Activated effector memory CD4-positive, alpha-beta T cell treated with Interleukin-2 at 50 U/mL for 16 hours (primary cell): ENCODE measurements at places on chromosomes 2 and 18.

- no peak for DNase-seq
Measured at GRCh38 chr2:190318514-190318913, 1.1 kb downstream of the HIBCH start.

DNA sequence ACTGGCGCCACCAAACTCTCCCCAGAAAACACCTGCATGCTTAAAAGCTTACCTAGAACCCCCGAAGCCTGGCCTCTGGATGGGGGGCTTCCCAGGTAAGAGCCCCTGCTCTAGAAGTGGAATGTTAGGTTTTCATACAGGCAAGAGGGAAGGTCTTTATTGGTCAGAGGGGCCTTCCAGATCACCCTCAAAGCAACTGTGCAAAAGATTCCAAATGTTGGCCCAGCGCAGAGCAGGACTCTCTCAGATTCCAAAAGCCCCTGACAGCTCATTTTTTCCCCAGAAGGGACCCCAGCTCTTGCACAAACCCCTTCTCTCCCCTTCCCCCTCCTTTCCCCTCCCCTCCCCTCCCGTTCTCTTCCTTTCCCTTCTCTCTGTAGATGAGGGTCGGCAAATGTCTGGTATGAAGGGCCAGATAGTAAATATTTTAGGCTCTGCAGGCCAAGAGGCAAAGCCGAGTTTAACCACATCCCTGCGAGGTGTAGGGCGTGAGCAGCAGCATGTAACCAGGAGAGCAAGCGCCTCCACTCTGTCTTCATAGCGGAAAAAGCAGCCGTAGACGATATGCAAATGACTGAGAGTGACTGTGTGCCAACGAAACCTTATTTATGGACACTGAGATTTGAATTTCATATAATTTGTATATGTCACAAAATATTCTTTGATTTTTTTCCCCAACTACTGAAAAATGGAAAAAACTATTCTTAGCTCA lies 116.9 kb downstream of the SMAD7 start:
- peak; percentile 52 for DNase-seq

- DNase-seq = no peak
Measured at GRCh38 chr2:101297383-101297782, 11.1 kb downstream of the RNF149 start.

DNA sequence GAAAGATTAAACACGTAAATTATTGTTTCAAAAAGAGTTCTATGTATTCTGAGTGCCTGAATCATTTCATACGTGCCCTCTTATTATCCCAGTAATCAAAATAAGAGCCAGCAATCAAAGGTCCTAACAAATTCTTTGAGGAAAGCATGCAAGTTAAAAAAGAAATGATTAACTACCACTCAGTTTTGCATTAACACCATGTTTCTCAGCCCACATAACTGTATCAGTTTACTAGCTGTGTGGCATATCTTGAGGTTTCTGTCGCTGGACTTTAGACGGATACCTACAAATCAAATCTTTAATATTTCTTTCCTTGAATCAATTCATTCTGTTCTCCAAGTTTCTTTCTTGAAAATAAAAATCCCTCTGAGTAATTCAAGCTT lies 668.9 kb upstream of the CHAC2 start:
- DNase-seq = no peak

- no peak for DNase-seq
Measured at GRCh38 chr2:45237850-45238542, 228.7 kb upstream of the SIX2 start.

DNA sequence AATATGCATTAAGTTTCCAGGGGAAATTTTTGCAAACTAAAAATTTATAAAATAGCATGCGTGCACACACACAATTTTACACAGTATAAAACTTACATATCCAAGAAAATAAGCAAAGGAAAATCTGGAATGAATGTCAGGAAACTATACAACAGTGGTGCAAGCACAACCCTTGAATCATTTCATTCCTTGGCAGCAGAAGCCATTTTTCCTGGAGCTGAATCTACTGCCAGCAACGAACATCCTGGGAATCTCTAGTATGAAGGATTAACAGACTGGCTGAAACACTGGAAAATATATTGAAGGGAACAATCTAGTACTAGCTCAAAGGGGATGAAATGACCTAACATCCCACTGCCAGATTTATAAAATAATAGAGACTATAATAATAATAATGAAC lies 235.3 kb downstream of the DYM start:
- no peak for DNase-seq

DNA sequence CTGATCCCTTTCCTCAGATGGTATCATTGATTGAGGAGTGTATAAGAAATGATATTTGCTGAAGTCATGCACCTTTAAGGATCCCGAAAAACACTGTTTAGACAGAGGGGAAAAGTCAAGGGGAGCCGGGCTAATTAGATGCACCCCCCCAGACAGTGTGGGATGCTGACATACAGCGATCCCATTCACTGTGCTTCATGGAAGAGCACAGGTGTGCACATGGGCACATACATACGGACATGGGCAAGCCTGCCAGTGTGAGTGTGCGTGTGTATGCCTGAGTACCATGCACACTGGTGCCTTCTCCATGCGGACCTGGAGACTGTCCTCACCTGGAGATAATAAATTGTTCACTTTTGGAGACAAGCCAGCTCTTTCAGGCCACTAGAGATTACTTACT lies 22.6 kb downstream of the MEIS1 start:
- DNase-seq = no peak

GRCh38 chr2:38245114-38245641 lies 131.9 kb downstream of the ATL2 start:
- no peak for DNase-seq

DNA sequence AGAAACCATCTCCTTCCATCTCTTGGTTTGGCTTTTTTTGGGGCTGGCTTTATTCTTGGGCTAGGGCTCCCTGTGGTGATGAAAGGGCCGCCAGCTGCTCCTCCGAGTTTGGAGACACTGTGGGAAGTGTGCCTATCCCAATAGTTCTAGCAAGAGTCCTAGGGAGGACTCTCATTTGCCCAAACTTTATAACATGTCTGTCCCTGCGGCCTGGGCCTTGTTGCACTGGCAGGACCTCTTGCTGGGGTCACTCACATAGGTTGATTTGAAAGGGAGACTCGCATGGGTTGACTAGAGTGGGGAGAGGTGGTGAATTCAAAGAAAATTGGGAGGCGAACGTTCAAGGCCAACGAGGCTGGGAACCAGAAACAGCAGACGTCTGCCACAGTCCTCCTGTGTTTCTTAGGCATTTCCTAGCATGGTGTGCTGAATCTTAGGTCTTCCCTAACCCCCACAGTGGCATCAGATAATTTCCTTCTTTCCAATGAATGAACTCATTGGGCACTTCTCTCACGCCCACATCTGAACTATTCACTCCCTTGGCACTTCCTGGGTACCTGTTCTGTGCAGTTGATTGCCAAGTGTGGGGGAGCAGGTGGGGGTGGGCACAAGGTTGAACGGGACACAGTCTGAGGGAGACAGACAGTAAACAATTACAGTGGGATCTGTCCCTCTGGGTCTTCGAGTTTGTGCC lies 26.8 kb downstream of the NIFK start:
- DNase-seq = no peak

GRCh38 chr2:237282568-237283128 lies 131.3 kb downstream of the COL6A3 start:
- no peak for DNase-seq

- DNase-seq = no peak
Measured at GRCh38 chr2:104472076-104472475, 381.8 kb upstream of the POU3F3 start.

GRCh38 chr18:58541789-58542425 lies 87.0 kb downstream of the ALPK2 start:
- peak; percentile 32 for DNase-seq

GRCh38 chr2:218229239-218229638 lies 12.2 kb downstream of the ARPC2 start:
- DNase-seq = no peak

DNA sequence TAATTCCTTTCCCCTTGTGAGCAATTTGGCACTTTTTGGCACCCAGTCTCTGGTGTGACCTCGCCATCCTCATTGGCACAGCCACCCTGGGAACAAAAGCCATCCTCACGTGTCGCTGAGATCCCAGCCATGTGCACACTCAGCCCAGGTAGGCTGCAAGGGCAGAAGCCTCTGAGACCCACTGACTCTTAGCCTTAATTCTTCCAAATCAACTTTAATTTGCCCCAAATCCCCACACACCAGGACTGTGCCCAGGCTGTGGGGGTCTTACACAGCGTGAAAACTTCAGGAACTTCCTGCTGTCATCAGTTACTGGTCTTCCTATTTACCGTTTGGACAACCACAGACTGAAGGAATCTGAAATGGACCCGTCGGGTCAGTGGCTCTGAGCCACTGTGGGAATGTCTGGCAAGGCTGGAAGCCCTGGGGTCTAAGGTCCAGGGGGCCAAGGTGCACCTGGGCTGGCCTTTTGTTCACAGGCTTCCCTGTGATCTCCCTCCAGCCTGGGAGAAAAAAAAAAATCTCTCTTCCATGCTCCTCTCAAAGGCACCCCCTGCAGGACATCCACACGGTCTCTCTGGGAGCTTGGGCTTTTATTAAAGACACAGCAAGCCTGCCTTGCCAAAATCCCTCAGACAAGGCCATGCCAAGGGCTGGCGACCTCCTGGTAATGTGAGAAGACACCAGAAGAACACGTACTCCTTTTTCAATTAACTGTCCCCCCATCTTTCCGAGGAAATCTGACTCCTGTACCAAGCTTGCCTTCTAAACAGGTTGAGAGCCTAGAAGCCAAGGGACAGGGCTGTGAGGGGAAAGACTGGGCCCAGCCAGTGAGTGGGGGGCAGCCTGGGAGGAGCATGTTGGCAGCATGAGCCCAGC lies 42.1 kb upstream of the LAPTM4A start:
- no peak for DNase-seq

GRCh38 chr2:62785216-62785615 lies 79.7 kb downstream of the EHBP1 start:
- no peak for DNase-seq

GRCh38 chr2:84919885-84920580 lies 14.6 kb downstream of the TMSB10 start:
- DNase-seq = no peak

GRCh38 chr18:77103187-77103850 lies 29.3 kb downstream of the MBP start:
- no peak for DNase-seq

GRCh38 chr2:182906454-182906853 lies 40.0 kb upstream of the FRZB start:
- no peak for DNase-seq

DNA sequence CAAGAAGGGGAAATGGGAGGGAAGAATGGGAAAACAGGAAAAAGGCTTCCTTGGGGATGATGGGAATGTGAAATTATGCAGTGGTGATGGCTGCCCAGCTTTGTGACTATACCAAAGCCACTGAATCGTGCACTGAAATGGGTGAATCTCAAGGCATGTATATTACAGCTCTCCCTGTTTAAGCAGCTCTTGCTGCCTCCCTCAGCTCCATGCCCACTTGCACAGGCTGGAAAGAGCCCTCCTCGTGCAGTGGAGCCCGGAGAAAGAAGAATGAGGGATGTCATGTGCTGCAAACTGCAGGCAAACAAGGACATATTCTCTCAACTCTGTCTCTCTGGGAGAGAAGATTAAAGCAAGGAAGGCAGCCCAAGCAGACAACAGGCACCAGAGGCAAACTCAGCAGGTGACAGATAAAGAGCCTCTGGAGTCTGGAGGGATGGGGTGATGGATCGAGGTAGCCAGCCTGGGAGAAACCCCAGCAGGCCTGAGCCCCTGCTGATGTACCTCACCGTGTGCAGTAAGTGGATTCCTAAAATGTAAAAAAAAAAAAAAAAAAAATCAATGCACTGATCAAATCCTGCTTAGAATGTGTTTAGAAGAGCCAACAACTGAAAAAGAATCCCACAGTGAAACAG lies 62.4 kb upstream of the SLC66A3 start:
- no peak for DNase-seq

DNA sequence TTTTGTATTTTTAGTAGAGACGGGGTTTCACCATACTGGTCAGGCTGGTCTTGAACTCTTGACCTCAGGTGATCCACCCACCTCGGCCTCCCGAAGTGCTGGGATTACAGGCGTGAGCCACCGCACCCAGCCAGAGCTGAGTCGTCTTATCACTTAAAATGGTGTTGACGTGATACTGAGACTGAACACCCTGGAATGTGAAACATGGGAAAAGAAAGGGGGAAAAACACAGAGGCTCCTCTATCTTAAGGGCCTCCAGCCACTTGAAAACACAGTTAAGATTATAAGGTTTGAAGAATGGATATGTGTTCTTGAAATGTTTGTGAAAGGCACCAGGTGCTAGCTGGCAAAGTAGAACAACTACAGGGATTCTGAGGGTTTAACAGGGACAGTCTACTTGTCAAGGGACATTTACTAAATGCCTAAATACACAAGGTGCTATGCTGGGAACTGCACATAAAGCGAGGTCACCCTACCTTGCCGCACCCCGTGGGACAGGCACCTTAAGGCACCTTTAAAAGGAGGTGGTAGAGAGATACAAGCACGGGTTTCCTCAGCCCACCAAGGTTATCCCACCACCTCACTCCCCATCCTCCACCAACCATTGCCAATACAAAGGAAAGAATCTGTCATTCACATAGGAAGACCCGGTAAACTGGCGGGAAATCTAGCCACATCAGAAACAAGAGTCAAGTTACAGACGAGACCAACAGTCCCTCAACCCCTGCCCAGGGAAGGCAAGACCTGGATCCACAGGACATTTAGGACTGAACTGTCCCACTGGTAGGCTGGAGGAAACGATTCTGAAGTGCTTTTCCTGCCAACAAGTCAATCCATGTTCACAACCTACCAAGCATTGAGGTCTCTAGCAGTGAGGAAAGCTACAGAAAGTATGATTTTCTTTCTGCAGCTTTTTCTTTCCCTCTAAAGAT lies 43.4 kb downstream of the STK39 start:
- no peak for DNase-seq

DNA sequence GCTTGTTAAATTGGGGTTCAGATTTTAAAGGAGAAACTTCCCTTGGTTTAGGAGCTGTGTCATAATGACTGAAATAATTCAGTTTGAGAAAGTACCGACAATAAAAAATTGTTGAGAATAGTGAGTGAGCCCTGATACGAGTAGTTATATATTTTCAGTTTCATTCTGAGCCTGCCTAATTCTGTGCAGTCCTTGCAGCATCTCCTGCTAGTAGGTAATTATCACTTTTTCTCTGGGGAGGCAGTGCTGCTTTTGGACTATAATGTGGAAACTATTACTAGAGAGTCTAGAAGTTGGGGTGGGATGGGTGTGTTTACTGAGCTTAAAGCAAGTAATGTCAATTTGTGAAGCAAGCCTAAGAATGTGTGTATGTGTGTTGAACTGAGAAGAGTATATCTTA lies 21.7 kb downstream of the ZNF638 start:
- DNase-seq = no peak

- no peak for DNase-seq
Measured at GRCh38 chr2:225008935-225009334, 33.3 kb downstream of the DOCK10 start.

DNA sequence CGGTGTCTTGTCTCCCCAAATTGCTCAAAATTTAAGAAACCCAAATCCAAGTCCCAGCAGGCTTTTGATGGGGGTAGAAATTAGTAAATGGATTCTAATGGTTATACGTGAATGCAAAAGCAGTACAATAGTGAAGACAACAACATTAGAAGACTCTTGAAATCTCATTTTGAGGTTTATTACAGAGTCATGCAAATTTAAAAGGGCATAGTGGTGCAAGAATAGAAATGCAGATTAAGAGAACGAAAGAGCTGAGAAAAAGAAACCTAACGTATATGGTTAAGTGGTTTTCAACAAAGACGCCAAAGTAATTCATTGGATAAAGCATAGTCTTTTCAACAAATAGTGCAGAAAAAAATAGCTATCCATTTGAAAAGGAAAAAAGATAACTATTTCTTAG lies 33.2 kb upstream of the CXXC1 start:
- no peak for DNase-seq
